ENCODE measurements at places on chromosomes 12 and 14.

DNA sequence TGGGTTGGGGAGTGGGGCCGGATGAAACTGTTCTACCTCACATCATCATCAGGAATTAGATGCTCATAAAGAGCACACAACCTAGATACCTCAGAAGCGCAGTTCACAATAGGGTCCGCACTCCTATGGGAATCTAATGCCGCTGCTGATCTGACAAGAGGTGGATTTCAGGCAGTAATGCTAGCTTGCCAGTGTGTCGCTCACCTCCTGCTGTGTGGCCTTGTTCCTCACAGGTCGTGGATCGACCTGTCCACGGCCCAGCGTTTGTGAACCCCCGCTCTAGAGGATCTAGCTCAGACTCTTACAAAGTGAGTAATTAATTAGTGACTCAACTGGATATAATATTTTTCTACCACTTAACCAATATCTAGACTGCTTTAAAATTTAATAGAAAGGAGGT is 5.8 kb downstream of the PPP1R12A start:
- no peak for DNase-seq

GRCh38 chr12:19550626-19551025 is 111.3 kb downstream of the AEBP2 start:
- no peak for DNase-seq

GRCh38 chr14:101934601-101935150 is 29.7 kb upstream of the DYNC1H1 start:
- no peak for DNase-seq

DNA sequence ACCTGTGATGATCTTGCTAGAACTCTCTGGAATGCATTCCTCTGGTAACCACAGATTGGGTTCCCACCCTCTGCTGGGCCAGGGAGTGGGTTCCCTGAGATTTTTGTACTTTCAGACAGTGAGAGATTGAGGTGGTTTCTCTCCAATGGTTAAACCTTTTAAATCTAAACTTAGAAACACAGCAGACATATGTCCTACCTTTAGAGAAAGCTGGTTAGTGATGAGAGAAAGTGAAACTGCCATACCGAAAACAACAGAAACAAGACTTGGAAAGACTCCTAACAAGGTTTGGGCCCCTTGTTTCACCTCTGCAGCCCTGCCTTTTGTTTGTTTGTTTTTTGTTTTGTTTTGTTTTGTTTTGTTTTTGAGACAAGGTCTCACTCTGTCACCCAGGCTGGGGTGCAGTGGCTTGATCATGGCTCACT is 9.7 kb upstream of the SGPP1 start:
- DNase-seq = no peak

GRCh38 chr12:97038834-97039233 is 131.8 kb downstream of the NEDD1 start:
- DNase-seq = no peak

DNA sequence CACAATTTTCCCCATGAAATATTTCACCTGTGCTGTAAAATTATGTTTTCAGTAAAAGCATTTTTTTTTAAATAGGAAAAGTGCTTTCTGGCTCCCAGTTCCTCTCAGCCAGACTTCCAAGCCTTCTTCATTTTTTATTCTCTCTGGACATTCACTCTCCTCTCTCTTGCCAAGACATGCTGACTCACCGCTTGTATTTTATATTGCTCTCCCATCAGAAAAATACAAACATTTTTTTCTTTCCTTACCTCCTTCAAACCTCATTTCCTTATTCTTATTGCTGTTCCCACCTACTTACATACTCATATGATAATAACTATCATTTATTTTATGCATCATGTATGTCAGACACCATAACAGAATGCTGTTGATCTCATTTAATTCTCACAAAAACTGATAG is 37.7 kb upstream of the ZNF641 start:
- DNase-seq = no peak

DNA sequence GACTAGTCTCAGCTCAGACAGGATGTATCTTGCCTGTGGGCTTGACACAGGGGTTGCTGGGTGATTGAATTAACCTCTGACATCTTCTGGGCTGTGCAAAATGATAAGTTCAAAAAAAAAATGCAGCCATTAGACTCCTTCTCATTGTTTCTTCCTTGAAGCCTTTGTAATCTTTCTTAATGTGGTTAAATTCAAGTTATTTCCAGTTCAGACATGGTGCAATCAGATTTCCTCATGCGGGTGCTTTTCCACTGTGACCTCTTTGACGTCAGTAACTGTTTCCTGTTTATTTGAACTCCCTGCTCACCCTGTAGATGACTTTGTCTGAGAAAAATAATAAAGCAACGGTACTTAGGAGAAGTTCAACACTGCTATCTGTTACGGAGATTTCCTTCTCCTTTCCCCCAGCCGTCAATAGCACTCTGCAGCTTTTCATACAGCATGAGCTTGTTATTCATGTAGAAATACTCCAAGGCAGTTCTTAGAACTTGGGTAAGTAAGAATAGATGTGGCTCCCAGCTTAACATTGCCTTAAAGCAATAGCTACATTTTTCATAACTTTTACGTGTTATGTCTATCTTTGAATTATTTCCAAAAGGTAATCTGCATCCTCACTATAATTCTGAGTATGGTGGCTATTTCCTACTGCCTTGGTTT is 155.5 kb downstream of the PRKCH start:
- DNase-seq = peak; percentile 88

- no peak for DNase-seq
Measured at GRCh38 chr14:69428289-69428998, 30.0 kb downstream of the SLC39A9 start.

DNA sequence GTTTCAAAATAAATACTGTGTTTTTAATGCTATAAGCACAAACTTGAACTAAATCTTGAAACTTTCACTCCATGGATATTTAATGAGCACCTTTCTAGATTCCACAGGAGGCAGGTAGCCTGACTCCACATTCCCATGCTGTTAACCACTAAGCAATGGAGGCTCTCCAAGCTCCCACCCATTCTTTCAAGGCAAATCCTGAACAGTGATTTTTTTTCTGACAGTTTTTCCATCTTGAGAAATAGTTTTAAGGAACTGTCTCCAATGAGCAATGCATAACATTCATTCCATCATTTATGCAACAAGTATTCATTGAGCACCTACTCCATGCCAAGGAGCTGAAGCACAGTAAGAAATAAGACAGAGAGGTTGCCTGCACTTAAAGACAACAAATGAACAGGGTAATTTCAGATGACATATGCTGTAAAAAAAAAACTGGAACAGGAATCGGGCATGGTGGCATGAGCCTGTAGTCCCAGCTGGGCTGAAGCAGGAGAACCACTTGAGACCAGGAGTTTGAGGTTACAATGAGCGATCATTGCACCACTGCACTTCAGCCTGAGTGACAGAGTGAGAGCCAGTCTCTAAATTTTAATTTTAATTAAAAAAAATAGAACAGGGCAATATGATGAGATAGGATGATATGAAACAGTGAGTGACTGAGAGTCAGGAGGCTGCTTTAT is 102.3 kb upstream of the CPSF6 start:
- DNase-seq = no peak

DNA sequence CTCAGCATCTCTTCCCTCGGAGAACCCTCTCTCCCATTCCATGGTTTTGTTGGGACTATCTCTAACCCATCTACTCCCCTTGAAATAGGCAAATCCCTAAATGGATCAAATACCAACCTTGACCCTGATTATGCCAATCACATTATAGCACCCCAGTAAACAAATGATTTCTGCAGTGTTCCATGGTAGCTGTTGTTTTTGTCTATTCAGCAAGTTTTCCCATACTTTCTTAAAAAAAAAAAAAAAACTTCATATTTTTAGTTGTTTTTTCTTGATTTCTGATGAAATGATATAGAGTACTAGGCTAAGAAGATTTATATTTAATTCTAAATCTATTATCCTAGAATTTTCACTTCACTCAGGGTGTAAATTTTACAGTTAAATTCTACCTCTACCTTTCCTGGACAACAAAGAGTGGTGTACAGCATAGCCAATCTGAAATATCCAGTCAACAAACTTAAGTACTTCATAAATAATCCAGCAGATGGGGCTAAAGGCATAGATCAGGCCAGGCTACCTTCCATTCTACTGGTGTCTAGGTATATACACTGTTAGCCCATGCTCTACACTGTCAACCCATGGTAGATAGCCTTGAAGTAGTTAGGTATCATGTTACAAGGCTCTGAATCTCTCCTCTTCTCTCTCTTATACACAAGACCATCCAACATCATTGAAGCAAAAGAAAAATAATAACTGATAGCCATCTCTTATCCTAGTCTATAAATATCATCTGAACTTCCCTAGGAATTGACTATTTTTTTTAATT is 82.2 kb downstream of the PLEKHG7 start:
- DNase-seq = no peak

- peak; percentile 98 for DNase-seq
Measured at GRCh38 chr12:123365025-123365917, 624 bp upstream of the SBNO1 start.

DNA sequence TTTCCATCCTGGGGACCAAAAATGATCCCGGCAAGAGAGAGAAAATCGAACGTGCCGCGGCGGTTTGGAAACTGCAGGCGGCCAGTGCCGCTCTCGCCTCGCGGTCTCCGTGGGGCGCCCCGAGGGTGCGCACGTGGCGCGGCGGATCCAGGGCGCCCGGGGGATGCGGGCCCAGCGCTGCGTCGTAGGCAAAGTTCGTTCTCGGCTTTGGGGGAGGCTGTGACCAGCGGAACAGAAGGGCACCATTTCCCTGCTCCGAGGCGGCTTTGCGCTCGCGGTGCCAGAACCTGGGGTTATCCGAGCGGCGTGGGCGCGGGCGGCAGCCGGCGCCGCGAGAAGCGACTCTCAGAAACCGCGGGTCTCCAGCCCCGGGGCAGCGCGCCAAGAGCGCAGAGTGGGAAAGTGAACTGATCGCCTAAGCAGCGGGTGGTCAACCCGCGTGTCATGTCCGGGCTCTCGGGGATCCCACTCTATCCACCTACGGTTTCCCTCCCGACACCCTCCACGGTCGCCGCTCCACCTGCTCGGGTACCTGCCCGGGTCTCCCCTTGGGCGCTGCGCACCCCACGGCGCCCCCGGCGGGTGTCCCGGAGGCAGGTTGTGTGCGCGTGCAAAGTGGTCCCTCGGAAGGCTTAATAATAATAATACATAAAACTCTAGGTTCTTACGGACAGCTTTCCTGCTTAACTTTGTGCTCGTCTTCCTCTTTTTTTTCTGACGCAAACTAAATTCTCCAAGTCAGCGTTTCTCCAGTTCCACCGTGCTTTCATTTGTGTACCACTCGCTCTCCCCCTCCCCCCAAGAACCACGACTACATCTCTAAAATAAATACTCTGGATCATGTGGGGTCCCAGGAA is 1.2 kb downstream of the ESRRB start:
- no peak for DNase-seq

DNA sequence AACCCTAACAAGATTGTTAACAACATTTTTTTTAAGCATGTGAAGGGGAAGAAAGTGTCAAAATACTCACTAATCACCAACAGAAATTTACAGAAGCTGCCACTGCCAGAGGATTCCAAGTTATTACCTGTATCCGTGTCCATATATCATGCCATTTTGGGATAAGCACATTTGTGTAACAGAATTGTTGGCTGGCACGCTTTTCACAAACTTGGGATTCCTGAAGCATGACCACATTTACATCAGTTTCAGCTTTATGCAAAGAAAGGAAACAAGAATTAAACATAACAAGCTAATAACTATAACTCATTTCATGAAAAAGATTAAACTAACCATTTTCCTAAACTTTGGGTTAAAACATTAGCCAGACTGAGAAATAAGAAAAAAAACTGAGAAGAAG is 5.9 kb downstream of the NEMP1 start:
- no peak for DNase-seq

DNA sequence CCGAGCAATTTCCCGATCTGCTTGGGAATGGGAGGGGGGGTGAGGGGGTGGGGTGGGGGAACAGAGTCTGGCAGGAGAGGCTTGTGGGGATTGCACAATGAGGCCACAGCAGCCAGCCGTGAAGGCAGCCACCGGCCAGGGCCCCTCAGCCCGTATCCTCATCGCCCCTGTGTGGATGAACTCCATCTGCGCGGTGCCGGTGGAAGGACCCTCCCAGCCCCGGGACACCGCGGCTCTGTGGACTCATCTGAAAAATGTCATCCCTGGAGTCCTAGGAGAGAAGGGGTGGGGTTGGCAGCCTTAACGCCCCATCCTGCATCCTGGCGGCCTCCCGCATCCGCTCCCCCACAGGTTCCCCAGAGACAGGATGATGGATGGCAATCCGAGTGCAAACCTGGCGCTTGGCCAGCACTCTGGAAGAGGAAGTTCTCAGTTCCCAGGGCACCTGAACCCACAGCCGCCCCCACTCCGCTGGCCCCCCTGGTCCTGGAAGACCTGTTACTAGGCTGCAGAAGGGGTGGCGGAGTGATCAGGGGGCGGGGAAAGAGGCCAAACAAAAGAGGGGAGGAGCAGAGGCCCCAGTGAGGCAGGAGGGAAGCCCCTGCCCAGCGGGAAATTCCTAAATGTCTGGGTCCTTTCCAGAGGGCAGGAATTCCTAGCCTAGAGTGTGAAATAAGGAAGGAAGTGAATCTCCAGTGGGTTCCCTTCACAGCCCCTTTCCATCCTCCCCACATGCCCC is 1.2 kb upstream of the TNFAIP2 start:
- no peak for DNase-seq

DNA sequence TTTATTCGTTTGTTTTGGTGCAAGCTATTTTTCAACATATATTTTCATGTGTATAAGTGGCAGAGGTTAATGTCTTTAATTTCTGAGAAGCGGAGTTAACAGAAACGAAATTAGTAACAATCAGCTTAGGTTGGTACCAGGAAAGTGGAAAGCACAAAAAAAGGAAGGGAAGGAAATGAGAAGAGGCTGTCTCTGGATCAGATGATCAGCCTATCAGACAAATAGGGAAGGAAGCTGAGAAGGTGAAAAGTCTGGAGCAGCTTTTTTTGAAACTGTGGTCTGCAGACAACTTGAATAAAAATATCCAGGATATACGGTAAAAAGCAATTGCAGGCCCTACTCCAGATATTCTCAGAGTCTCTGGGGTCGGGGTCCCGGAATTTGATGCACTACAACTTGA is 265.0 kb downstream of the SSPN start:
- DNase-seq = no peak

DNA sequence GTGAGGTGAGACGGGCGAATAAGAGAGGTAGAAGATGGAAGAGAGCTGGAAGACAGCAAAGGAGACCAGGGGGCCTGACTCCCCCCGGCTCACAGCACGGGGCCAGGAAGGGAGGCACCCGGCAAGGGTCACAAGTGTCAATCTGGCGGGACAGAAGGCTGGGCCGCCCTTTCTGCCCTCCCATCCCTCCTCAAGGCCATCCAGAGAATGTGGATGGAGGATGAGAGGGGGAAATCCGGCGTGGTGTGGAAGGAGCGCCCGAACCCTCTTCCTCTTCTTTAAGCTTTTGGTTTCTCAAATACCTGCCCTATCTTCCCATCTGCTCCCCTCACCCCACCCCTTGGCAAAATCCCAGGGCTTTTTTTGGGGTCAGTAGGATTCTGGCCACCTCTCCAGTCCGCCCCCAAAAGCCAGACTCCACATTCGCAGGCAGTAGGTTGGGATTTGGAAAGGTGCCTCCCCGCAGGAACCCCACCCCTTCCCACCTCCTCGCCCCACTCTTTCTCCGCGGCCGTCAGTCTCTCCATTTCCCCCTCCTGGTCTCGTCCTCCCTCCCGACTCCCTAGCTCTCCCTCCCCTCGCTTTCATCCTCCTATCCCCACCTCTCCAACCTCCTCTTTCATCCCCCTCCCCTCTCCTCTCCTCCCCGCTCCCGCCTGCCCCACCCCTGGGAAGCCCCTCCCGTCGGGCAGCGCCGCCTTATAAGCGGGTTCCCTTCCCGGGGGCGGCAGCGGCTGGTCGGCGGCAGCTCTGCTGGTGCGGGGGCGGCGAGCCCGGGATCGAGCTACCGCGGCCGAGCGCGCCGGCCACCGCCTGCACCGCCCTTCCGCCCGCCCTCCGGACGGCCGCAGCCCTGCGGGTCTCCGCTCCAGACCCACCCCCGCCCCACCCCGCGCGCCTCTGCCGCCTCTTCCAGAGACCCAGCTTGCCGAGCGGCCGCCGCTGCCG is at the start of gene PTMS:
PTMS (plus strand) TSS at position 730 of the 948 bp plus-strand sequence. CDS start 343 bp downstream, outside the sequence.
- DNase-seq = peak; percentile 91
